T-helper 17 cell (primary cell): ENCODE measurements at places on chromosomes 3 and 15.

GRCh38 chr3:13788522-13789424 is 91.1 kb downstream of the WNT7A start:
- no peak for DNase-seq

DNA sequence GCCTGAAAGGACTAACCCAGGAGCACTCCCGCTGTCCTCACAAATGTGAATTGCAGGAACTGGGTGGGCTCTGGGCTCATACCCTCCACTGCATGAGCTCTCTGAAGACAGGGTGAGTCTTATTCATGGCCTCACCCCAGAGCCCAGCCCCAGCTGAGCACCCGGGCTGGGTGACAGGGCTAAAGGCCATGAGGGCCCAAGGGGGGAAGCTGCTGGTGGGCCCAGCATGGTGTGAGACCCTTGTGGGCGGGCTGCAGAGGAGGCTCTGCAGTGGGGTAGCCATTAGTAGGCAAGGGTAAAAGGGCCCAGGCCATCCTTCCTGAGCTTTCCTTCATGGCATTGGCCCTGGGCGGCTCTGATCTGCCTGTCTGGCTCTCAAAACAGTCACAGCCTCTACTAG is 30.3 kb downstream of the SRPRB start:
- DNase-seq: no peak

- DNase-seq: no peak
These were observed 13.2 kb upstream of the ZBTB20 start for GRCh38 chr3:115160295-115160694.

DNA sequence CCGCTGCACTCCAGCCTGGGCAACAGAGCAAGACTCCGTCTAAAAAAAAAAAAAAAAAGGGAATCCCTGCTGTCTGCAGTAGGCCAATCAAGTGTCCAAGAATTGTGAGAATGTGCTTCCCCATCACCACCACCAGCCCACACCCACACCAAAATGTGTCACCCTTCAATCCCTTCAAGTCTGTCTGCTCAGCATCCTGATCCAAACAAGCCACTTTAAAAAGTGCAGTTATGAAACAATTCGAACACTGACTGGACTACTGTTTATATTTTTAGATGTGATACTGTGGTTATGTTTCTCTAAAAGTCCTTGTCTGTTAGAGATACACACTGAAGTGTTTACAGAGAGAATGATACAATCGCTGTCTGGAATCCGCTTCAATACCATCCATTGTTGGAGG is 78.1 kb upstream of the CGNL1 start:
- no peak for DNase-seq

- no peak for DNase-seq
These were observed 2.7 kb downstream of the UQCC5 start for GRCh38 chr3:52539010-52539653.

GRCh38 chr15:47796339-47796738 is 79.0 kb downstream of the SEMA6D start:
- no peak for DNase-seq

DNA sequence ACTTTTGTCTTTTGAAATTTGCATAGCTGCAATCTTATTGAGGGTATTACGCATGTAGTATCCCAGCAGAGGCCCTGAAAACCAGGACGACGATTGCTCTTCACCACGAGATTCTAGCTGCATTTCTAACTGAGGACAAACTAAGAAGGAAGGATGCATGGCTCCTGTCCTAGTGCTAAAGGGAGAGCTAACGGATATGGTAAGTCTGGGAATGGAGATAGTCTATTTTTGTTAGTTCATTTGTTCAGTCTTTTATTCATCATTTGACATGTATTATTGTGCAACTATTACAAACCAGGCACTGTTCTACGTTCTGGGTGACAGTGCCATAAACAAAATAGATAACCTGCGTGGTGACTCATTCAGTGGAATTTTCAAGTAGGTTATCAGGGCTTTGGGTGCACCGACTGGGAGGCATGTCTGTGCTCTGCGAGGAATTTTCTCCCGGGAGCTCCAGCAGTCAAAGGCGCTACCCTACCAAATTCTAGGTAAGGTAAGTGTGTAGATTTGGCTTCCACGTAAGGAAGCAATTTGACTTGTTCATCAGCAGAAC is 51.9 kb upstream of the ETV5 start:
- DNase-seq: no peak

DNA sequence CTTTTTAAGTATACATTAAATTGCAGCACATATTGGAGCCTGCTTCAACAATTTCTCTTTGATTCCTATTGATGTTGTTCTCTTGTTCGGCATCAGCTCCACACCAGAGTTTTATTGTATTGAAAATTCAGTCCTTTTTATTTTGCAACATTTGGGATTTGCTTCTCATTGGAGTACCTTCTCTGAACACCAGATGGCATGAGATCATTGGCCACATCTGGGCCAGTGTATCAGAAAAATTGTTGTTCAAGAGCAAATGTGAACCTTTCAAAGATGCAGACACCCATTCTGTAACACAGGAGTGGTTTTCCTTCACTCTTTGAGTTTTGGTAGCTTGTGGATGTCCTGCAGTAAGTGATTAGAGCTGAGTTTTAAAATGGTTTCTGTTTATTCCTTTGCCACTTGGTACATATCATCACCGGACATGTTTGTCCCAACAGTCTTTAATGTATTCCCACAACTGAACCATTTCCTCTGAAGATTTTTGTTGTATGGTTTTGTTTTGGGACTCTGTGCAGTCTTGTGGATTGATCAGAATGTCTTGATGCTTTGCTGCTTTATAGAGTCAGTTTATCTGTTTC is 96.1 kb downstream of the MCTP2 start:
- DNase-seq: no peak

- DNase-seq: no peak
These were observed 277.9 kb upstream of the THBS1 start for GRCh38 chr15:39302936-39303335.

DNA sequence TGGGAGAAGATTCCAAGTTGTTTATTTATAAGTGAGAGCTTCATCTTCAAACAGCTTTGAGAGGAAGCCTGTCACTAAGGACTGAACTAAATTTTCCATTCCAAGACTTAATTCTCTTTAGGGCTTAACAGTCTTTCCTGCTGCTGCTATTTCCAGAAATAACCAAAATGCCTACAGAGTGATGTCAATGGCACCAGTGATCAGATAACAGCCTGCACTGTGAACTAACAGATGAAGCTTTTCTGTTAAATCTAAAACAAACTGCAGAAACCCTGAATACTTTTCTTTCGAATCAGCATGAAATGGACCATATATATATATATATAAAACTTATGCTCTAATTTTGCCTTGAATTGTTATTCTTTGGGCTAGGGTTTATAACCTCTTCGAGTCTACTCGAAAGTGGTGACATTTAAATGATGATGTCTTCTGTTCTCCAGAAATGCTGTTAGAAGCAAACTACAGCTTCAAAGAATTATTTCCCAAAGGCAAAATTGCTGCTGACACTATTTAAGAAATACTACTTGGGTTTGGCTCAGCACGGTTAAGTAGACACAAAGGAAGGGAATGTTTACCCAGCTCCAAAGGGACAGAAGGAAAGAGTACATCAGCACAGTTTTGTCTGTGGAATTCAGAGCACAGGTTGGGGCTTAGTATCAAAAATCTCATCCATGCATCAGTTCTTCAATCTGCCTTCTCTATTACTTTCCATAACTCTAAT is 238.5 kb upstream of the LRRN1 start:
- no peak for DNase-seq

GRCh38 chr15:62775932-62776331 is 266.6 kb upstream of the TPM1 start:
- DNase-seq: no peak

- no peak for DNase-seq
These were observed 2.6 kb upstream of the FLNB start for GRCh38 chr3:58005669-58006068.

DNA sequence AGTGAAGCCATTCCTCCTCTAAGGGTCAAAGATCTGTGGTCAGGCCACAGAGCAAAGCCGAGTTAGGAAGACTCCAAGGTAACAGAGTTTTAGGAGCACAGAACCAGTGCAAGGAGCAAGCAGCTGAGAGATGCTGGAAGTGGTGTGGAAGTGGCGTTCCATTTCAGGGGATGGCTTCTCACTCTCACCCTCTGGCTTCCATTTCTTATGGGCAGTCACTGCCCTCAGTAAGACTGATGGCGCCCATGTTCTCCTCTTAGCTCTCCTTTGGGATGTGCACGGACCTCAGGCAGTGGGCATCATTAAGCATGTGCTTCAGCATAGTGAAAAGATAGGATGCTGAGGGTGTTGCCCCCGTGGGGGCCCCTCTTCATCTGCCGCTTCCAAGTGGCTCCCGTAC is 90.3 kb downstream of the ASB7 start:
- DNase-seq: no peak

- no peak for DNase-seq
These were observed 261.6 kb downstream of the CD47 start for GRCh38 chr3:107829185-107829584.
